ENCODE measurements at places on chromosomes 5 and 9.
A peak's percentile ranks its signal among the peaks of the same experiment; 100 is the strongest.

DNA sequence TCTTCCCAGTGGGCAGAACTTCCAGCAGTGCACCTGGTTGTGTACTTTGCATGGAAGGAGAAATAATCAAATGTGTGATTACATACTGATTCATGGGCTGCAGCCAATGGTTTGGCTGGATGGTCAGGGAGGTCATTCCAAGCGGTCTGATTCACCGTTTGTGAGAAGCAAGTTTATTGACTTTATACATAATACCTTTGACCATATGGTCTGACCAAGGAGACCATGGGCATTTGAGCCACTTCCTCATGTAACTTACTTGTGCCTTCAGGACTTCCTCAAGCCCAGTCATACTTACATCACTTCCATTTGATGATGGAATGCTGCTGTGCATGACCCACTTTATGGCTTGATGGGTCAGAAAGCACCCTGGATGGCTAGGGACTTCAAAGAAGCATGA is 41.1 kb downstream of the DAP start:
- DNase-seq = peak; percentile 19

- DNase-seq = no peak
These were observed 17.6 kb downstream of the HAPLN1 start for GRCh38 chr5:83703059-83703458.

DNA sequence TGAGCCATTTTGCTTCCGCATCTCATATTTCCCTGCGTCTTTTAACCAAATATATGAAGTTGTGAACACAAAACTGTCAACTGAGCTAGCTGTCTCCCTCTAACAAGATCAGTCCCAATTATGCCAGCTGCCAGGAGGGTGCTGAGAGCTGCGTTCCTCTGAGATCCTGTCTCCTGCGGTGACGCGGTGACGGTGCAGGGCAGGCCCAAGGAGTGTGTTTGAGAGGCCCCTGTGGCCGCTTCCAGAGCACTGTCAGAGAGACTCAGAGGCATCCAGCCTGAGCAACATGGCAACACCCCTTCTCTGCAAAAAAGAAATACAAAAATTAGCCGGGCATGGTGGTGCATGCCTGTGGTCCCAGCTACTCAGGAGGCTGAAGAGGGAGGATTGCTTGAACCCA is 126.3 kb upstream of the FOXD4L5 start:
- no peak for DNase-seq

- DNase-seq = no peak
These were observed 310.2 kb upstream of the CTNND2 start for GRCh38 chr5:12214267-12215015.

- no peak for DNase-seq
These were observed 28.7 kb downstream of the ANKRD33B start for GRCh38 chr5:10592601-10593000.

DNA sequence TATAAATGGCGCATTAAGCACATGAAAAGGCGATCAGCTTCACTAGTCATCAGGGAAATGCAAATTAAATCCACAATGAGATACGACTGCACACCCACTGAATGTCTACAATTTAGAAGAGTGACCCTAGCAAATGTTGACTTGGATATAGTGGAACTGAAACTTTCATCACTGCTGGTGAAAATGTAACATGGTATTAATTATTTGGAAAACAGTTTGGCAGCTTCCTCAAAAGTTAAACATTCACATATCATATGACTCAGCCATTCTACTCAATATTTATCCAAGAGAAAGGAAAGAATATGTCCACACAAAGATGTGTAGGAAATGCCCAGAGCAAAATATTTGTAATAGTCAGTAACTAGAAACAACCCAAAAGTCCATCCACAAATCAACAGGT is 146.5 kb downstream of the LPAR1 start:
- DNase-seq = peak; percentile 26

GRCh38 chr9:124665391-124666058 is 105.6 kb downstream of the NR6A1 start:
- DNase-seq = peak; percentile 39

DNA sequence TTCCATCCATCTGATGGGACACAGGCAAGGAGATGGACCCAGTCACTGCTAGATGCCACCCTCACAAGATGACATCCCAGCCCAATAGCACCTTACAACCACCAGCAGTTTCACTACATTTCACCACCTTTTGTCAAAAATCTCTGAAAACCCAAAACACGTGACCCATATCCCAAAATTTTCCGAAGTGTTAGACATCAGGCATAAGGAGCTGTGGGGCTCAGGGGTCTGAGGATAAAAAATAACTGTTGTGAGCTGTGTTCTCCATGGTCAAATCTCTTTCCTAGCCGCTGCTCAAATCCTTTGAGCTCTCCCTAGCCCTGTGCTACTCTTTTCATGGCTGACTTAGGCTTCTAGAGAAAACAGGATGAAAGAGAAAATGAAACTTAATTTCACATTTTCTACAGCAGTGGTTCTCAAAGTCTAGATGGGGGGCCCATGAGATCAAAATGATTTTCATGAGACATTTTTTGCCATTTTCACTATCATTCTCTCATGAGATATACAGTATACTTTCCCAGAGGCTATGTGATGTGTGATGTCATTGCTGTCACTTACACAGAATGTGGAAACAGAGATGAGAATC is 40.7 kb downstream of the TIMD4 start:
- DNase-seq = no peak

- no peak for DNase-seq
These were observed 56.4 kb downstream of the BARX1 start for GRCh38 chr9:93898502-93899426.

GRCh38 chr5:30099634-30100033 is 1093.9 kb upstream of the CDH6 start:
- DNase-seq = no peak

DNA sequence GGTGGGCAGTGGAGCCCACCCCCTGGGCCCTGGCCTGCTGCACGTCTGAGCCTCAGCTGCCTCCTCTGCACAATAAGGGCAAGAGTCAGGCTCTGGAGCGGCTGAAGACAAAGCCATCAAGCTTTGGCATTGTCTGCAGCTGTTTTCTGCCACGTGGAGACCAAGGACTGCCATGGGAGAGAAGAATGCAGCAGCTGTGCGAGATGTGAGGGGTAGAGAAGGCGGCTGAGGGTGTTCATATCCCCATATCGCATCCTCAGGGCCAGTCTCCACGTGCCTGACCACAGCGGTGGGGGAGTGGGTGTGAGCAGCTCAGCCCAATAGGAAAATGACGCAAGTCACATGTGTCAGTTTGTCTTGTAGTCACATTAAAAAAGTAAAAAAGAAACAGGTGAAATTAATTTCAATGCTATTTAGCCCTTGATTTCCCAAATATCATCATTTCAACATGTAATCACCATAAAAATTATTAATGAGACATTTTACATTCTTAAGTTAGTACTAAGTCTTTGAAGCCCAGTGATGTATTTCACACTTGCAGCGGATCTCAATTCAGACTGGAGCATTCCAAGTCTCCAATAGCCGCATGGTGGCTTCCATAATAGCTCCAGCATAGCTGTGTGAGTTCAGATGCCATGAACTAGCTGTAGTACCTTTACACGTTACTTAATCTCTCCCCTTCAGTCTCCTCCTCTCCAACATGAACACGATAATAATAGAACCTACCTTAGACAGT is 6.6 kb downstream of the C1QTNF2 start:
- no peak for DNase-seq

GRCh38 chr9:127783111-127784008 is 2.5 kb upstream of the CDK9 start:
- DNase-seq = no peak

- DNase-seq = no peak
These were observed 38.5 kb downstream of the SNCAIP start for GRCh38 chr5:122350496-122350895.

DNA sequence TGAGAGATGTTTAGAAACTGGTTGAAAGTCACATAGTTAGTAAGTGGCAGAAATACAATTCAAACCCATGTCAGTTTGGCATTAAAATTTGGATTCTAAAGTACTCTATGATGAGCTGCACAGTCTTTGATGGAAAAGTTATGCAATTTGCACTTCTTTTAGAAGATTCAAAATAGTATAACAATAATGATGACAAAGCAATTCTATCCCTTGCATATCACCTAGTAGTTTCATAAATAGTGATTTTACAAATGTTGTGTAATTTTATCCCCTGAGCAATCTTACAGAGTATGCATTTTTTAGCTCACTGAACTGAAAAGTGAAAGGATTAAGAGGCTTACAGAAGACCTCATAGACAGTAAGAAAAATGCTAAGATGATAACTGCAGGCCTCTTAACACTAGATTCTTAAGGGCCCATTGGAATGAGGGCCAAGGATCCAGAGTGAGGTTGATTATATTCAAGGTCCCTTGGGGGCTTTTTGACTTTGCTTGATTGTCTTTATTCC is 3.7 kb downstream of the C5orf46 start:
- DNase-seq = no peak

DNA sequence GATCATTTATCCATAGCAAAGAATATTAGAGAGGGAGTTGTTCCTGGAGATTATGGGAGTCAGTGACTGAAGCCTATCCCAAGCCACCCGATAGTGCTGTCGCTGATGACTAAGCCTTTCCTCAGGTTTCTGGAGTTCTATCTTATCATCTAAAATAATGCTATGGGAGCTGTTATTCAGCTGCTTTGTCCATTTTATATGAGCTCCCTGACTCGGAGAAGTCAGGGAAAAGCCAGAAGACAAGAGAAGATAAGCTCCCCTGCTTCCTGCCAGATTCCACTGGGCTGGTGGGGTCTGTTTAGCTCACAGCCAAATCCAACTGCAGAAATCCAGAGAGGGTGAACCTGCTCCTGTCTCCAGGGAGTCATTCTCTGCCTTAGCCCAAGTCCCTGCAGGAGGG is 148.2 kb downstream of the DROSHA start:
- DNase-seq = no peak

GRCh38 chr5:170419643-170420042 is 30.5 kb upstream of the KCNMB1 start:
- no peak for DNase-seq

GRCh38 chr9:138028596-138028995 is 151.0 kb downstream of the CACNA1B start:
- DNase-seq = no peak

- no peak for DNase-seq
These were observed 124.3 kb downstream of the TEX10 start for GRCh38 chr9:100228352-100228869.

- peak; percentile 36 for DNase-seq
These were observed 975 bp upstream of the NXNL2 start for GRCh38 chr9:88533951-88534455.

GRCh38 chr5:35229076-35230037 is 930 bp downstream of the PRLR start:
- DNase-seq = no peak

- no peak for DNase-seq
These were observed 172.1 kb downstream of the ENC1 start for GRCh38 chr5:74468421-74468820.

- no peak for DNase-seq
These were observed 35.2 kb downstream of the FAT2 start for GRCh38 chr5:151555760-151556576.

DNA sequence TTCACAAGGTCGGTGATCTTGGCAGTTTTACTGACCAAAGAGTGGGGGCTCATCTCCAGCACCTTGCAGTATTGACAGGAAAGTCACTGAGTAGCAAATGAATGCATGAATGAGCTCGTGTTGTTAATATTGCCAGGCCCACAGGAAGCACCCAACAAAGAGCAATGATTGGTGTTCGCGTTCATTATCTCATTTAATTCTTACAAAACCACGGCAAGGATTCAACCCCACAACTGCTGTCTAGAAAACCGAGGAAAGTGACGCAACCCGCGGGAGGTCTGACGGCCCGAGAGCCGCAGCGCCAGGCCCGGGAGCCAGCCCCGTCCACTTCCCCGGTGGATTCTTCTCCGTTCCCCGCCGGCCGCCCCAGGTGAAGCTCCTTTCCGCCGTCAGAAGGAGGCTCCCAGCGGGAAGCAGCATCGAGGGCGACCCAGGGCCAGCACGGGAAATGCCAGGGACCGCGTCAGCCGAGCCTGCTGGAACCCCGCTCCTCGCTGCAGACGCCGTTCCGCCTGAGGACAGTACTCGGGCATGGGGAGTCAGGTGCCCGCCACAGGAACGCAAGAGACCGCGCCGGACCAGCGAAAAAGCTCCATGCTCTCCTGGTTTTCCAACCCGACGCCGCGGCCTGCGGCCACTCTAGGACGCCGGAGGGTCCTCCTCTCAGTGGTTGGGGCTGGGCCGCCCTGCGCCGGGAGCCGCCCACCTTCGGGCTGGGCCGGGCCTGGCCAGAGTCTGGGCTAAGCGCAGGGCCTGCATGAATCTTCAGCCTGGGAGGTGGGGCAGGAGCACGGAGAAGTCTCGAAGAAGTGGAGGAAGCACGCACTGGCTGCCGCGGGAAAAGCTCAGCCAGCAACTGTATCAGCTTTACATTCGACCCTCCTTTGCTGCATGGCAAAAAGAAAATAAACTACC is 19.8 kb upstream of the FER start:
- peak; percentile 93 for DNase-seq

GRCh38 chr9:16039218-16039987 is 486.6 kb downstream of the CCDC171 start:
- DNase-seq = no peak

DNA sequence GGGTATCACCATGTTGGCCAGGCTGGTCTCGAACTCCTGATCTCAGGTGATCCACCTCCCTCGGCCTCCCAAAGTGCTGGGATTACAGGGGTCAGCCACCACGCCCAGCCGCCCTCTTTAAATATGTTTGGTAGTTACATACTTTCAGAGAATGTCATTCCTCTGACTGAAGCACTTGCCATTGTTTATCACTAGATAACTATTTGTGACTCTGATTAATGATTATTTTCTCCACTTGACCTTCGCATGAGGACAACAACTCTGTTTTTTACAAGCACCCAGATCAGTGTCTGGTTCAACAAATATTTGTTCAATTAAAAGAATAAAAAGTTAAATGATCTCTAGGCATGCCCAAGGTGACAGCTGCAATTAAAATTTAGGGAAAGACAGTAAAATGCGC is 56.2 kb downstream of the CLINT1 start:
- DNase-seq = no peak

GRCh38 chr5:122152266-122152900 is 23.0 kb downstream of the ZNF474 start:
- DNase-seq = no peak

GRCh38 chr5:173707392-173707791 is 90.9 kb upstream of the BOD1 start:
- peak; percentile 92 for DNase-seq

- DNase-seq = peak; percentile 69
These were observed 133.0 kb upstream of the TUT7 start for GRCh38 chr9:86486891-86487837.

DNA sequence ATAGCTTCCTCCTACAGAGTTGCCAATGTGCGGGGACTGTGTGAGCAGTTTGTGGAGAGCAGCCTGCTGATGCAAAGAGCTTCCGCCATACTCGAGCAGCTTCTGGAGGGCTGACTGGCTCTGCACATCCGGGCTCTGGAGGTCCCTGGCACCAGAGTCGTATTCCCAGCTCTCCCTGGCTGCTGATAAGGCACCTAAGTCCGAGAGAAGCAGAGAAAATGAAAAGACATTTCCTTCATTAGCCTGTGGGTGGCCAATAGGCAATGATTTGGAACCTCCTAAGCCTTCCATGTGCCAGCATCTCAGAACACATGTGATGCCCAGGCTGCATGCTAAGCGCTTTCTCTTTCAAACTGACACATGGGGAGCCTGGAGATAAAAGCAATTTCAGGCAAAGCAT is 94.3 kb downstream of the TSSK1B start:
- no peak for DNase-seq

- no peak for DNase-seq
These were observed 10.2 kb upstream of the SLC1A3 start for GRCh38 chr5:36596247-36596646.
